Stimulated activated memory B cell treated with anti-CD40 and anti-IgM and Interleukin-4, amounts not matched to agents 10 μg/mL and 1 μg/mL and 100 μg/mL, for 72 hours (primary cell): ENCODE measurements at places on chromosomes 5 and 9.

GRCh38 chr5:122162100-122162638, 32.8 kb downstream of the ZNF474 start:
- ATAC-seq: no peak

DNA sequence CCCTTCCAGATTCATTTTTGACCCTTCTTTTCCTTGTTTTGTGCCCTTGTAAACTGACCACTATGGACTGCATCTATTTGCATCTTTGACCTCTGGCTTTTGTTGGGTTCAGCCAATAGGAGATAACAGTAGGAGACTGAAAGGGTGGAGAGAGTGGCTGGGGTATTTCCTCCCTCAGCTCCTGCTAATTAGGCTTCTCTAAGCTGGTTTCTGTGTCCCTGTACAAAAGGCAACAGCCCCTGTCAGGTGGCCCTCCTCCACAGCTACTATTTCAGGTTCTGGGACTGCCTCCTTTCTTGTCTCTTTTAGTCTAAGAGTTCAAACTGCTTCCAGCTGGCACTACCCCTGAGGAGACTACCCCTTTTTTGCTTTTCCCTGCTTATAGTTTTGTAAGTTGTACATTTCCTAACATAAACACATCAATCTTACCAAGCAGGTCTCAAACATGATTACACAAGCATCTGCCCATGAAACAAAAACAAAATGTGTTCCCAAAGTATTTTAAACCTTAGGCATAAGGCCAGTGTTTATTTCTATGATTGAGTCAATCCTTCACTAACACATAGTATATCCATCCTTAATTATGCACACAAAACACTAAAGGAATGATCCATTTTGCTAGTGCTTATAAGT, 262.0 kb upstream of the TRPM3 start:
- ATAC-seq: no peak

- no peak for ATAC-seq
Observed at GRCh38 chr5:118789366-118789765, 199.0 kb downstream of the DTWD2 start.

- no peak for ATAC-seq
Observed at GRCh38 chr9:128836509-128837145, 7.0 kb upstream of the SPOUT1 start.

- no peak for ATAC-seq
Observed at GRCh38 chr9:4221931-4222330, 77.9 kb downstream of the GLIS3 start.

DNA sequence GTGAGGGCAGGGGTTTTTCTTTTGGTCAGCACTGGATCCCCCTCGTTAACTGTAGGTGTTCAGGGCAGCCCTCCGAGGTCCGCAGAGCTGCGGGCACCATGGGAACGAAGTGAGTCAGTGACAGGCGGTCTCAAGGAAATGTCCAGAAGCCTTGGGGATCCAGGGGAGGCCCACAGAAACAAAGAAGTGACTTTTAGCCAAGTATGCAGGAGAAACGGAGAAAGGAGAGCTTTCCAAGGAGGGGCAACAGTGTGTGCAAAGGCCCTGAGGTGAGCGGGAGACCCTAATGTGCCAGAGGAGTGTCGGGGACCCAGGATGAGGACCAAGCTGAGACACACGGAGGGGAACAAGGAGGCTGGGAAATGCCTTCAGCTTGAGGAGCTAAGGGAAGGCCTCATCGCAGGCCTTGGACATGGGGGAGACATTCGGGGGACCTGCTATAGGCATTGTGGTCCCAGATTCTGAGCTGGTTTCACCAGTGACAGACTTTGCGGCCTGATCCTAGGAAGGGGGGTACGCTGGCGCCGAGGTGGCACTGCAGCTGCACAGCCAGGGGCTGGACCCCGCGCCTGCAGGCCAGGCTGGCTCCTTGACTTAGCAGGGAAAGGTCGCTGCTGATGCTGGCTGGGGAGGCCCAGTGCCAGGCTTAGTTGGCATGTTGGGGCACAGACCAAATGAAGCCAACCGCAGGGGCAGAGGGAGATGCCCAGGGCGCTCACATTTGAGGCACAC, 3.3 kb downstream of the LTC4S start:
- no peak for ATAC-seq

GRCh38 chr9:131516100-131516499, 13.4 kb downstream of the POMT1 start:
- no peak for ATAC-seq

GRCh38 chr5:68170826-68171558, 44.6 kb upstream of the PIK3R1 start:
- ATAC-seq: no peak

- no peak for ATAC-seq
Observed at GRCh38 chr5:388266-389196, 54.4 kb upstream of the EXOC3 start.

DNA sequence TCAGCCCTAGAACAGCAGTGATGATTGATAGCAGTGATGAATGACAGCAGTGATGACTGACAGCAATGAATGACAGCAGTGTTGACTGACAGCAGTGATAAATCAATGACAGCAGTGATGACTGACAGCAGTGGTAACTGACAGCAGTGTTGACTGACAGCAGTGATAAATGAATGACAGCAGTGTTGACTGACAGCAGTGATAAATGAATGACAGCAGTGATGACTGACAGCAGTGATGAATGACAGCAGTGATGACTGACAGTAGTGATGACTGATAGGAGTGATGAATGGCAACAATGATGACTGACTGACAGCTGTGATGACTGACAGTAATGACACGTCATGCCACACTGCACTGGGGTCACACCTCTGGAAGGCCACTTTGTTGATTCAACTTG, 106.8 kb downstream of the ENTREP1 start:
- ATAC-seq: no peak
